GM12891 (cell line): ENCODE measurements at places on chromosomes 1 and 21.

- no peak for DNase-seq
These were observed 117.3 kb upstream of the MARK1 start for GRCh38 chr1:220410611-220411010.

DNA sequence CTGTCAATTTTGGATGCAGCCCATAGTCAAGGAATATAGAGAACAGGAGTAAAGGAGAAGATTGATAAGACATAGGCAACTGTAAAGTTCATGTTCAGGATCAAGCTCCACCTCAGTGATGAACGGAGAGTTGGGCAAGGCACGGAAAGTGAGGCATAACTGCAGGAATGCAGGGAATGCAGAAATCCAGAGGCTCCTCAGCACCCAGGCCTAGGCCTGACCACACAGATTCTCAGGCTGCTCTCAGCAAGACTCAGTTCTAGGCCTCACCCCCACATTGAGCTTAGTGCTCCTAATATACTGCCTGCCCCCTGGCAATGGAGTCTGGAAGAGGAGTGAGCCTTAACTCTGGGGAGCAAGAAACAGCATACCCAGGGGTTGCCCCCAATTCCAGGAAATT, 36.3 kb upstream of the S1PR1 start:
- DNase-seq, result no peak

GRCh38 chr1:167871331-167871730, 42.6 kb downstream of the ADCY10 start:
- no peak for DNase-seq

GRCh38 chr1:17018849-17019248, 7.1 kb upstream of the ATP13A2 start:
- DNase-seq, result no peak

- no peak for DNase-seq
These were observed 45.9 kb downstream of the BARHL2 start for GRCh38 chr1:90671251-90671650.

DNA sequence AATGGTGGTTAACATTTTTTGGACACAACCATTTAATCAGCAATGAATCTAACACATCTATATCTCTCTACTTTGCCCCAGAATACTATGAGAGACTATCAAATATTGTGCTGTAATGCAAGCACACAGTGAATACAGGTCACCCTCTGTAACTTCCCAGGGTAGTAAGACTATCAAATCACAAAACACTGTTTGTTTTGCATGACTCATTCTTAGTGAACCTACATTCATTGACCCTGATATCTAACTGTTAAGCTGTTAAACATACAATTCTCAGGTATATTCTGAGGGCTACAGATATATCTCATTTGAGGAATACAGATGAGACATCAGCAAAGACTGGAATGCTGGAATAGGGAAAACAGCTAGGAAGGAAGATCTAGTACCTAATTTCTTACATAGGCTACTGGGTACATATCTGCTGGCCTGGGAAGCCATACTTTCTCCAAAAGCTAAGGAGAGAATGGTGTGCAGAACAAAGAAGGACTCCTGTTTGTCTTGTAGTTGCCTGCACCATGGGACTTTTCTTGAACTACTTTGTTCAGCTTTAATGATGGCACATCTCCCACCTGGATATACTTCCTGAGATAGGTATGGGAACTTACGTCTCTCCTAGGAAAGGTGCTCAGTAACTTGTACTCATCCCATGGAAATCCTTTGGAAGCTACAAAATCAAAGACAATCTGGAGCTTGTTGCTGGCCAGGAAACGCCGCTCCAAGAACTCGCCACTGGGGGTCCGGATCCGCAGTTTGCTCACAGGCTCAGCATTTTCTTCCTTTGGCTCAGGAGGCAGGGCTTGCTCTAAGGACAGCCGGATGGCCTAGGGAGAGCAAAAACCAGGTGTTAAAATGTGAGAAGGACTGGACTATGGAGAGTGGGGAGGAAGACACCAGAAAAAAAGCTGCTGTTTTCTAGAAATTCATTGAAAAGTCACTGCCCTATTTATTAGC, 51.9 kb upstream of the DMRTA2 start:
- no peak for DNase-seq

- DNase-seq, result no peak
These were observed 44.9 kb downstream of the GLIS1 start for GRCh38 chr1:53693773-53694717.

GRCh38 chr1:46506470-46507219, 17.0 kb downstream of the DMBX1 start:
- DNase-seq, result no peak

- DNase-seq, result no peak
These were observed 85.7 kb upstream of the CXADR start for GRCh38 chr21:17427157-17427556.

GRCh38 chr1:92933459-92933858, 27.8 kb downstream of the DIPK1A start:
- DNase-seq, result no peak

DNA sequence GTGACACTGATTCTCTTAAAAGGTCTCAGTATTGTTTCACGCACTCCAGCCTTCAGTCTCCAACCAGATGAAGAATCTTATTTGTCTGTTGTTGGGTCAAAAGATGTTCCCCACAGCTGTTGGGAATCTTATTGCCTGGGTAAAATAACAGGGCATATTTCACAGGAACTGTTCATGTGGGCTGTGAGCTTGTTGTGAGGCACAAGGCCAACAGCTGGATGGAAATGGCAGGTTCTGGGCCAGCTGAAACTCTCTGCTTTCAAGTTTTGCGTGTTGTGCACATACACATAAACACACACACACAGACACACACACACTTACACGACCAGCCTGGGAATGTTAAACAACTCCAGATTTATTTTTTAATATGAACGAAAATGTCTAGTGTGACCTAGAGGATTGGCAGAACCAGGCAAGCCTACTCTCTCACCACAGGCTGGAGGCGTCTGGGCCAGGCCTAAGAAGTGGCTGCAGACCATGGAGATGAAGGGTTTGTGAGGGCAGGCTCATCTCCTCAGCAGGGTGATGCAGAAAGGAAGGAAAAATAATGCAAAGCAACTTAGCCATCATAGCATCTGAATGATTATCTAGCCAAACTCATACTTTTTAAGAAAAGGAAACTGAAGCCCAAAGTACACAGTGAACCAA, 357.0 kb downstream of the TTLL7 start:
- DNase-seq, result no peak

GRCh38 chr21:19018529-19018928, 614.9 kb upstream of the TMPRSS15 start:
- DNase-seq, result no peak

DNA sequence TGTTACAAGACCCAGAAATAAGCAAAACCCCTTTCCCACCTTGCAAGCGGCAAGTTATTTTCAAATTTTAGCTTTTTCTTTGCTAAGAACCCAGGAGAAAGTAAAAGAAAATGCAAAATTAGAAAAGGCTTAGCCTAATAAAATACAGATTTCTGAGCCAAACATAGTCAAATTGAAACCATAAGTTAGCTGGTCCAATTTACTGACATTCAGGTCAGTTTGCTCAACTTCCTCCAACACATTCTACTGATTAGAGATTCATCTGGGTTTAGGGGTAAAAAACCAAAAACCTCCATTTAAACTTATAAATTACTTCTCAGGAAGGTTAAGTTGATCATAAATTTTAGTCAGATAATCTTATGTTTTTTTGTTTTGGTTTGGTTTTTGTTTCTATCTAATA, 701.8 kb upstream of the CXADR start:
- DNase-seq, result no peak

DNA sequence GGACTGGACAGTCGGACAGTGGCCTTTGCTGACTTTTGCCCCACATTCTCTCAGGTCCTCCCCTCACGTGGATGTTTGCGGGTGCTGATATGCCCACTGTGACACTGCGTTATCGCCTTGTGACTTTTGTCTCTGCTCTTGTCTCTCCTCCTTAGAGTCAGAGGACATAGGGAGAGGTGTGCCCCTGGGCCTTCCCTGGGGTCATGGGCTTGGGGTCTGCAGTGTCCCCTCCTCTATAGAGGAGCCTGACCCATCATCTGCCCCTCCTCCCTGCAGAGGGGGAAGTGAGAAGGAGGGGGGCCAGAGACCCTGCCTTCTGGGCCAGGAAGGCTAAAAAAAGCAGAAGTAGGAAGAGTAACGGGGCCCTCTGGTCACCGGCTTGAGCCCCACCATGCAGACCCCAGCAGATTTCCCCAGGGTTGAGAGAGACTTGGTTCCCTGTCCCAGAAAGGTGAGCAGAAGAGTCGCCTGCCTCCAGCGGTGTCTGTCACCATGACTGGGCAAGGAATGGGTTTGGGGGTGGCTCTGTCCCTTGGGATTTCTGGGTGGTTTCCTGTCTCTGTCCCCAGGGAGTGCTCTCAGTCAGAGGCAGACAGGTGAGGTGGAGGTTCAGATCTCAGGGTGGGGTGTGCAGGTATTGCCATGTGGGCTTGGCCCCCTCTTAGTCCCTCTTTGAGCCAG, 13.3 kb downstream of the RPS6KA1 start:
- DNase-seq, result no peak

- DNase-seq, result no peak
These were observed 3.9 kb downstream of the HES4 start for GRCh38 chr1:995665-996633.
